Kidney (tissue), 22 donors: ENCODE measurements at places on chromosomes 3 and 15. TPM values are rescaled to one million over a fixed set of nuclear protein-coding genes. Genes with fewer than 3 reads are reported as not detected.

The BTLA gene
- 3.2 TPM for total RNA-seq

DNA sequence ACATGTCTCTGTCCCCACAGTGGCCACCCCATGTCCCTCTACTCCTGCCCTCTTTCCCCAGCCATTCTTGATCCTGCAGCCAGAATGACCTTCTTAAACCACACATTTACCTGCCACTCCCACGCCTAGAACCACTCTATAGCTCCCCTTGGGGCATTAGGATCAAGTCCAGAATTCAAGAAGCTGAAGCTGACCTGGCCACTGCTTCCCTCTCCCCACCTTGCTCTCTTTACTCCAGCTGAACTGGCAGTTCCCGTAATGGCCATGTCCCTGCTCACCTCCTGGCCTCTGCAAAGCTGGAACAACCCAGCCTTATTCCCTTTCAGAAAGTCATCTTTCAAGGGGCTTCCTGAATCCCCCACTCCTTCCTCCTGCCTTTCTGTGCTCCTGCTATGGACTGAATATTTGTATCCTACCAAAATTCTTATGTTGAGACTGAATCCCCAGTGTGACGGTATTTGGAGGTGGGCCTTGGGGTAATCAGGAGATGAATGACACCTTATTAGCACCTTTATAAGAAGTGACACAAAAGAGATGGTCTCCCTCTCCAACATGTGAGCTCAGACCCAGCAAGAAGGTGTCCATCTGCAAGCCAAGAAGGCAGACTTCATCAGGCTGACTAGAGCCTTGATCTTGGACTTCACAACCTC is 3.8 kb downstream of the CSRNP1 start:
- DNase-seq: no peak
- peaks cover 23% of the 10 kb centered on the region for H3K4me1 ChIP-seq
- H3K27ac ChIP-seq: peak overlapping the region; percentile 99
- H3K27me3 ChIP-seq: no peaks in the 10 kb centered on the region
- H3K4me3 ChIP-seq: no peak overlapping the region

DNA sequence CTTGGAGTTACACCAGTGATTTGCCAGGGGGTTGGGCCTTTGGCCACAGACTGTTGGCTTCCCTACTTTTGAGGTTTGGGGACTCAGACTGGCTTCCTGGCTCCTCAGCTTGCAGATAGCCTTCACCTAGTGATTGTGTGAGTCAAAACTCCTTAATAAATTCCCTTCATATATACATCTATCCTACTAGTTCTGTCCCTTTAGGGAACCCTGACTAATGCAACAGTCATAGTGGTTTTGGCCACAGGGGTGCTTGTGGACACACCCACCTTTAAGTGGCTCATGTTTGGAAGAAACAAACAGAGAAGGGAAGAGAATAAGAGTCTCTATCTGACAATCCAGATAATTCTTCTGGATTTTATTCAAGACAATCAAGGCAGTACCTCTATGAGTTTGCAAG is 457.7 kb downstream of the EPHA3 start:
- H3K4me3 ChIP-seq: no peak overlapping the region
- no peaks in the 10 kb centered on the region for H3K36me3 ChIP-seq
- no peaks in the 10 kb centered on the region for H3K27me3 ChIP-seq

- no peak overlapping the region for H3K4me3 ChIP-seq
- DNase-seq: no peak
- H3K27me3 ChIP-seq: no peaks in the 10 kb centered on the region
These were observed 259.1 kb downstream of the KCNMB2 start for GRCh38 chr3:178795349-178795748.

DNA sequence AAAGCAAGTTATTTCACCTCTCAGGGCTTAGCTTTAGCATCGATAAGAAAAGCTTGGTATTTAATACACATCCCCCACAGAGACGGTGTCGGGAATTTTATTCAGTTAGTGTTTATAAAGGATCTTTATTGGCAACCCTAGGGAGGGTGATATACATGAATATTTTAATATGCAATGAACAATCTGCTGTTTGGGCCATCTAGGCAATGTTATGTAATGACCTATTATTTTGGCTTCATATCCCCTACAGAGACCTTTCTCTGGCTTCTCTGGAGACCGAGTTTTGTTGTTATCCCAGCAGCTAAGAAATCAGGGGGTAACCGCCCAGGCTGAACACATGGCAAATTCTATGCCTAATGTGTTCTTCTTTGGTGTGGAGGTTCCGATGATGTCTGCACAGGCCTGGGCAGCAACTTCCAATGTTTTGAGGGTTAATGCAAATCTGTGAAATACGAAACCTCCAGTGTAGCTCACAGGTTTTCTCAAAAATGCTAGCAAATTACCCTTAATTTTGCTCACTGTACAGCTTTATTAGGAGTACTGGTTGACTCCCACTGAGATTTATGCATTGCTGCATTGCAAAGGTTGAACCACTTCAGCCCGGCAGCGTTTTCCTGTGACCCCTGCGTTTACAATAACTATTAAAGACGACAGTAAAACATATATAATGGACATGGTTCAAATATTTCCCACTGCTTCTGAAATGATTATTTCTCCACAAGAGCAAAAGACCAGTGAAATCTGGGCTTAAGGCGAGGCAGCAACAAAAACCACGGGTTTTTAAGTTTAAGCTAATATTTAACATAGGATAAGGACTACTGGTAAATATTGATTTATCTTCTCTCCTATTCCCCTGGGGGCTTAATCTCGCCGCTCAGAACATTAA is 298.3 kb upstream of the NR2E3 start:
- H3K27me3 ChIP-seq: no peaks in the 10 kb centered on the region
- H3K4me1 ChIP-seq: peaks cover 12% of the 10 kb centered on the region
- H3K27ac ChIP-seq: no peak overlapping the region
- no peak overlapping the region for H3K4me3 ChIP-seq
- no peak for DNase-seq
- H3K36me3 ChIP-seq: no peaks in the 10 kb centered on the region

DNA sequence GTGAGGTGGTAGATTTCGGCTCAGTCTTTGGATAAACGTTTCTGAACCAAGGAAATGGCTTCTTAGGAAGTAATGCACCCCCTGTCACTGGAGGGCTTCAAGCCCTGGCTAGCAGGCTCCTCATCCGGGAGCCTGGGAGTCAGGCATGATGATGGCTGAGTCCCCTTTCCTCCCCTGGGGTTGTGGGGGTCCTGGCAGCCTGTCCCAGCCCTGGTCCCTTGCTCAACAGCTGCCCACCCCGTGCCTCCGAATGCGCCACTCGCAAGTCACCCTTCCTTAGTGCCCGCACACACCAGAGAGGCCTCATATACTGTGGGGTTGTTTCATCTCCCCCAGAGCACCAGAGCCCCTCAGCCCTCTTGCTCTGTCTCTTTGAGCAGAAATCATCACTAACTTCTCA is 48.2 kb downstream of the BDH1 start:
- H3K27ac ChIP-seq: no peak overlapping the region
- no peaks in the 10 kb centered on the region for H3K27me3 ChIP-seq
- DNase-seq: no peak
- H3K4me3 ChIP-seq: no peak overlapping the region

DNA sequence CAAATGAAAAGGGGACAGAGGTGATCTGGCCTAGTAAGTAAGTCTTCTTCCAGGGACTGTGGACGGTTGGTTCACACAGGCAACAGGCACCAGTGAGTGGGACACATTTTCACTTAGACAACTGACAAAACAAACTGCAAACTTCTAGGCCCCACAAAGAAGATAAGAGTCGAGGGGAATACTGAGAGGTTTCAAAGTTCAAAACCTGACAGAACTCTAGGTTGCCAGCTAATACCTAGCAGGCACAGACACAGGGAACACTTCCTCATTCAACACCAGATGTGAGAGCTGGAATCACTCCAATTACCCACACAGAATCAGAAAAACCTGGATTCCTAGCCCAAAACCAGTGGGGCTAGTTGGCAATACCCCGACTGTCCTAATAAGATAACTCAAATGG is 621.7 kb downstream of the ZPLD1 start:
- H3K4me3 ChIP-seq: no peak overlapping the region
- no peak overlapping the region for H3K27ac ChIP-seq
- no peak for DNase-seq
- H3K36me3 ChIP-seq: no peaks in the 10 kb centered on the region
- no peaks in the 10 kb centered on the region for H3K4me1 ChIP-seq

- peaks cover 26% of the 10 kb centered on the region for H3K36me3 ChIP-seq
- no peak for DNase-seq
- H3K4me3 ChIP-seq: no peak overlapping the region
- H3K27ac ChIP-seq: no peak overlapping the region
- no peaks in the 10 kb centered on the region for H3K4me1 ChIP-seq
These were observed 10.5 kb downstream of the ABCF3 start for GRCh38 chr3:184196536-184196935.

DNA sequence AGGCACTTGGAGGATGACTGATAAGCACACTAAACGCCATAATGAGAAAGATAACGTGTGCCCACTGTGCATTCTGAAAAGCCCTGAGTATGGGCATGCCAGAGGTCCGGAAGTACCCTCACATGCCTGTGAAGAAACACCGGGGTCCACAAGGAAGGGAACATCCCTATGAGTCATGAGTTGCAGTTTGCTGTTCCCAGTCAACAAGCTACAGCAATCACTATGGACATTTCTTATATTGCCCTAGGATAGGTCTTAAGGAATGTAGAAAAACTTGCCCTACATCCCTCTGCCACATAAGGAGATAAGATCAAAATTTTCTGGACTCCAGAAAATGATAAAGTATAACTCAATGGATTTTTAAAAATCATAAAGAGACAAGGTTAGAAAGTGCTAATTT is 9.9 kb downstream of the MB21D2 start:
- DNase-seq: no peak
- H3K4me3 ChIP-seq: no peak overlapping the region
- H3K36me3 ChIP-seq: no peaks in the 10 kb centered on the region
